ENCODE measurements at places on chromosomes 13 and 19.

DNA sequence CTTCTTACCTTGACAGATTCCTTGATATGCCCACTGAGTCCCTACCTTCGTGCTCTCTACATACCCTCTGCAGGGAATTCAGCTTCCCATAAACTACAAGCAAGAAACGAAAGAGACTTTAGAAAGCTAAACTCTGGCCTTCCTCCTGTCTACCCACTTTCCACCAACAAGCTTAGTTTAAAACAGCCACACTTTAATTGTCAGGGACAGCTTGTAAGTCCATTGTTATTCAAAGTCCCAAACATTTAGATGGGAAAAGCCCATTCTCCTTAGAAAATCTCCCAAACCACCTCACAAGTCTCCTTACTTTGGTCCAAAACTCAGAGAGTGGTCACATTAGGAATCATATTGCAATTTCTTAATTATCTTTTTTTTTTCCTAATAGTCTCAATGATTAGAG is 2695.8 kb downstream of the PCDH9 start:
- no peak for DNase-seq

GRCh38 chr19:40380199-40381037 is 9.6 kb downstream of the HIPK4 start:
- no peak for DNase-seq

DNA sequence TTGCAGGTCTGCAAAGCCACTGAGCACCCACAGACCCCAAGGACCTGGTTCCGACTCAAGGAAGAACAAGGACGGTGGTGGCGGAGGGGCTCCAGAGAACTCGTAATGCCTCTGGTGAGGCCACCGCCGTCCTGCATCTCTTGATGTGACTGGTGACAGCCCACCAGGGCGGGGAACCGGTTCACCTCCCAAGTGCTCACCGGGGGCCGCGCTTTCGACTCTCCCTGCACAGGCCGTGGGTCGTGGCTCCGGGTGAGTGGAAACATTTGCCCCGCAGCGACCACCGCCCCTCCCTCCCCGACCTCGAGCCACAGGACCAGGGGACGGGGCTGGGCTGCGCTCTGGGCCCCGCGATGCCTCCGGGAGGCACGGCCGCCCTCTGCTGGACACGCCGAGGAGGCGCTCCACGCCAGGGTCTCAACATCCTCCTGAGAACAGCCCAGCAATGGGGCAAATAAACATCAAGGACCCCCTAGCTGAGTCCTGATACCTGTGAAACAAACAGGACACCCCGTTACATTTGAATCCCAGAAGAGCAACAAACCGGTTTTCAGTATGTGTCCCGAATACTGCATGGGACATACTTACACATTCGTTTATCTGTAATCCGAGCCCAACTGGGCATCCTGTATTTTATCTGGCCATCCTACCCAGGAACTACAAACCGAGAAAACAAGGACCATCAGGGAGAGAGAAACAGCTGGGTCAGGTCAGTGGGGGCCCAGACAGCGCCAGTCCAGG is 3.9 kb upstream of the PLPP2 start:
- DNase-seq: no peak

GRCh38 chr19:52522551-52522950 is 4.9 kb upstream of the ZNF808 start:
- no peak for DNase-seq

DNA sequence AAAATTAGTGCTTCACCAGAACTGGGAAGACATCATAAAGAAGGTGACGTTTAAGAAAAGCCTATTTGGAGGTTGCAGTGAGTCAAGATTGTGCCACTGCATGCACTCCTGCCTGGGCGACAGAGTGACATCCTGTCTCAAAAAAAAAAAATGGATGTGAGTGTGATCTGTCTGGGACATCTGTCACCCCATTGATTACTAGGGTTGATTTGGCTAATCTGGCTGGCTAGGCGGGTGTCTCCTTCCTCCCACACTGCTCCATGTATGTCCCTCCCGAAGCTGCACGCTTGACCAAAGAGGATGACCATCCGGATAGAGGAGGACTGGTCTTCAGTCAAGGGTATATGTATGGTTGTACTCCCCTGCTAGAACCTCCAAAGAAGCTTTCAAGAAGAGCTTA is 2.6 kb downstream of the GTF2F2 start:
- no peak for DNase-seq

DNA sequence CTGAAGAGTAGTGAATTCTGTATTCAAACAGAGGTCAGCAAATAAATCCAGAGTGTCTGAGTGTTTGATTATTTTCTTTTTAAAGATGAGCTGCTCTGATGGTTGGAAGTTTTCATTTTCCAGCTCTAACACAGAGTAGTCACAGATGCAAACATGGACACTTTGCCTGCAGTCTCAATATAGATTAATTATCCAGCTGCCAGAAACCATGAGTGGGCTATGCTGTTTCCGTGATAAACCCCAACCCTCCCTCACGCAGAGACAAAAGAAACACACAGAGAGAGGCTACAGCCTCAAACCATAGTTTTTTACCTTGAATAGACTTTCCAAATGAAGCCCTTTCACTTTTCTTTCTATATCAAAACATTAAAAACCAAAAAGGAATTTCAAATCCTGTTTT is 884.7 kb downstream of the DIAPH3 start:
- DNase-seq: no peak

- DNase-seq: no peak
These were observed at the start of gene DLEU7 for GRCh38 chr13:50843257-50844083. DLEU7 (minus strand) TSS chr13:50843692; CDS start chr13:50843646, 46 bp downstream.

GRCh38 chr13:43022934-43023288 is 475 bp upstream of the DNAJC15 start:
- no peak for DNase-seq

DNA sequence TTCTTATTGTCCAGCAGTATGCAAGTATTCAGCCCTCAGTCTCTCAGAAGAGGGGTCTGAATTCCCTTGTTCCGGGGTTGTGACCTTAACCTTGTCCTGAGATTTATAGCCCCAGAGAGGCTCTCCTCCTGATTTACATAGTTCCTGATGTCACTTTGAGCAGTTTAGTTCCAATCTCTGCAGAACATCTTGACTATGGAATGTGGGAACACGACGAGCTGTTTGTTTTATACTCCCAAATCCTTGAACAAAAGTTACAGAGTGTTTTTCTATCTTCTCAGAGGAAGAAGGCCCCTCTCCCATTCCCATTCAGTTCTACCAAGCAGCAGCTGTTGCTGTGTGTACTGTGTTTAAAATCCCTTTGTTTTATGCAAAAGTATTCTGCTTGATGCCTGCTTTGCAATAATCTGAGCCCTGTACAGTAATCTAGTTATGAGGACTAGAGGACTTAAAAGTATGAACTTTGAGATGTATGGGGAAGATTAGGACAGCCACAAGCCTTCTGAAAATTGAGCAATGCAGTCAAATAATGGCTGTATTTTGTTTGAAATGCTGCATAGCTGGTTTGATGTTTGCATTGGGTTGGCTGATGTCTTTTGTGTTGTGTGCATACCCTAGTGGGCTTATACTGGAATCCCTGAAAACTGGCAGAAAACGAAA is 74.7 kb downstream of the KL start:
- DNase-seq: no peak
